ENCODE measurements at places on chromosomes 1 and 21. TPM values are rescaled to one million over a fixed set of nuclear protein-coding genes. Genes with fewer than 3 reads are reported as not detected.

Gene HLX
- 8.1 TPM for total RNA-seq

Gene NAV1
- 6.5 TPM for total RNA-seq

Gene ARHGAP30
- 0.55 TPM for total RNA-seq

Gene CFAP107
- not detected for total RNA-seq

Gene IGFN1
- 0.63 TPM for total RNA-seq

Gene CD247
- 0.17 TPM for total RNA-seq

Gene CD5L
- not detected for total RNA-seq

Gene IVL
- 1.0 TPM for total RNA-seq

DNA sequence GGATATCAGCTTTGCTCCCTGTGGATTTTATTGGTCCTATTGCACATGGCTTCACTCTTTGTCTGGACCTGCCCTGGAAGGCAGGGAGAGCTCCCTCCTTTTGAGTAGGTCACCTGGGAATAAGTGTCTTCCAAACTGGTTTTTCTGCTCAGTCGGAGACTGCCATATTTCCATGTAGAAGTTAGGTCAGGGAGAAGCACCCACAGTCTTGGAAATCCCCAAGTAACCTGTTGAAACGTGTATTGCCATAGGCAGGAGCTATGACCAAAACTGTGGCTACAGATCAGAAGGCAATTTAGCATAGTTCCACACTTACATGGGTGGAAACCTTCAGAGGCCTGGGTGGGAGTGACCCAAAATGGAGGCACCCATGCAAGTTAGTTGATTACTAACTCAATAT is 3.5 kb upstream of the GNG12 start:
- no peak overlapping the region for H3K27ac ChIP-seq
- H3K27me3 ChIP-seq = no peaks in the 10 kb centered on the region
- H3K4me1 ChIP-seq = peaks cover 30% of the 10 kb centered on the region
- no peak for DNase-seq

DNA sequence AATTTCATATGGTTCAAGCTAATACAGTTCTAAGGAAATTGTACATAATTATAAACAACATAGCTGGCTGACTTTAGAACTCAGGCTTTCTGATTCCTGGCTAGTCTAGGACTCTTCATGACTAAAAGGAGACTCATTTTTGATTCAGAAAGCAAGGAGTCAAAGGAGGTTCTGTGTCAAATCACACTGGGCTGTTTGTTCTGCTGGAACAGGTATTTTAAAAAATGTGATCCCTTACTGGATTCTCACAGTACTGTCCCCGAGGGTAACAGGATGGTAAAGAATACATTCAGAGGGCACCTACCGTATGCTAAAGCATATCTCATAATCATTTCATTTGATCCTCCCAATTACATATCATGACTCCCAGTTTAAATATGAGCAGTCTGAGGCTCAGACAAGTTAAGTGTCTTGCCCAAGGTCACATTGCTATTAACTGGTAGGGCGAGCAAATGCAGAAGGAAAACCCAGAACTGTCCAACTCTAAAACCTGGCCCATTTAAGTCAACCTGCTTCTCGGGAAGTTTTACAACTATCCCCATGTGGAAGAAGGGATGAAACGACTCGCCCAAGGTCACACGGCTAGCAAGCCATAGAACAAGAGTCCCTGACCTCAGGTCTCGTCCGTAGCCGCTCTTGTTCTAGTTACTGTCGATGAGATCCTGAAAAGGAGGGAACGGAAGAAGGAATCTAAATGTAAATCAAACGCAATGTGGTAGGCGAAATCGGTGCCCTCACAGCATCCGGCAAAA is 675 bp downstream of the MYSM1 start:
- peaks cover 7% of the 10 kb centered on the region for H3K4me1 ChIP-seq
- H3K27ac ChIP-seq = peak overlapping the region; percentile 27
- no peaks in the 10 kb centered on the region for H3K27me3 ChIP-seq

DNA sequence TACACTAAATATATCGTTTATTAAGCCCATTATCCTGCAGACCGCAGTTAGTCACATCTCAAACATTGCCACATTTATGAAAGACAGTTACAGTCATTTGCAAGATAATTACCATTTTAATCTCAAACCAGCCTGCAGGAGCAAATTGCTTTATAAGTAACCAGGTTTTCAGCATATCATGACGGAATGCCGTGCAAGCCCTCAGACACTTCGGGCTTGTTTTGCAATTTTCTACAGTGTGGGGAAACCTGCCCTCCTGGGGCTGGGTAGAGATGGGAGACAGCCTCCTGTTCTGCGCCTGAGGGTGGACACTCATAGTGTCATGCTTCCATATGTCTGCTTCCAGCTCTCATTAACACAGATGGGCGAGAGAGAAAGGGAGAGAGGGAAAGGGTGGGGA is 563.9 kb downstream of the NPHP4 start:
- H3K4me1 ChIP-seq = no peaks in the 10 kb centered on the region
- no peak overlapping the region for H3K4me3 ChIP-seq
- no peaks in the 10 kb centered on the region for H3K36me3 ChIP-seq
- no peak overlapping the region for H3K27ac ChIP-seq

GRCh38 chr21:36008505-36008904 is 51.8 kb downstream of the SETD4 start:
- DNase-seq = no peak
- no peak overlapping the region for H3K4me3 ChIP-seq
- peaks cover 11% of the 10 kb centered on the region for H3K4me1 ChIP-seq
- no peaks in the 10 kb centered on the region for H3K27me3 ChIP-seq
- no peak overlapping the region for H3K27ac ChIP-seq

DNA sequence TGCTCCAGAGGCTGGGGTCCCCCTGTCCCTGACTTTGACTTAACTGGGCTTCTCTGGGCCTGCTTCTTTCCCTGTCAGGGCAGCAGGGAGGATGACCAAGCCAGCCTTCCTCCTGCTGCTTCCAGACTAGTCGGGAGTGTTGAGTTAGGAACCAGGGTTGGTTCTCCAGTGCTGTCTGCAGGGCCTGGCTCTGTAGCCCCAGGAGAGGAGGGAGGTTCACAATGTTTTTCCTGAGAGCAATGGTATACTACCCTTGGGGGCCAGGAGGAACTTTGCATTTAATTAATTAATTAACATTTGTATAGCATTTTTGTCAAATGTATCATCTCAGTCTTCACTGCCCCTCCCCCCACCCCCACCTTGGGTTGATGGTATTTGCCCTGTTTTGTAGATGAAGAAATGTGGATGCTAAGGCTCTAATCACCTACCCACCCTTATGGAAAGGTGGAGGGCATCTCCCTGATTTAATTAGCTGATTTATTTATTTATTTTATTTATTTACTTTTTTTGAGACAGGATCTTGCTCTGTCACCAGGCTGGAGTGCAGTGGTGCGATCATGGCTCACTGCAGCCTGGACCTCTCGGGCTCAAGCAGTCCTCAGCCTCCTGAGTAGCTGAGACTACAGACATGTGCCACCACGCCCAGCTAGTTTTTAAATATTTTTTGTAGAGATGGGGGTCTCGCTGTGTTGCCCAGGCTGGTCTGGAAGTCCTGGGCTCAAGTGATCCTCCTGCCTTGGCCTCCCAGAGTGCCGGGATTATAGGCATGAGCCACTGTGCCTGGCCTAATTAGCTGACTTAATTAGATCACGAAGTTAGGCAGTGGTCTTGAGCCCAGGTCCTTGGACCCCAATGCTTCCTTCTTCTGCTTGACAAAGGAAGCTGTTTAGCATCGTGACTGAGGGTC is 6.6 kb downstream of the H6PD start:
- H3K27me3 ChIP-seq = no peaks in the 10 kb centered on the region
- no peak for DNase-seq
- no peak overlapping the region for H3K4me3 ChIP-seq
- no peak overlapping the region for H3K27ac ChIP-seq
- no peaks in the 10 kb centered on the region for H3K4me1 ChIP-seq
- H3K36me3 ChIP-seq = no peaks in the 10 kb centered on the region

DNA sequence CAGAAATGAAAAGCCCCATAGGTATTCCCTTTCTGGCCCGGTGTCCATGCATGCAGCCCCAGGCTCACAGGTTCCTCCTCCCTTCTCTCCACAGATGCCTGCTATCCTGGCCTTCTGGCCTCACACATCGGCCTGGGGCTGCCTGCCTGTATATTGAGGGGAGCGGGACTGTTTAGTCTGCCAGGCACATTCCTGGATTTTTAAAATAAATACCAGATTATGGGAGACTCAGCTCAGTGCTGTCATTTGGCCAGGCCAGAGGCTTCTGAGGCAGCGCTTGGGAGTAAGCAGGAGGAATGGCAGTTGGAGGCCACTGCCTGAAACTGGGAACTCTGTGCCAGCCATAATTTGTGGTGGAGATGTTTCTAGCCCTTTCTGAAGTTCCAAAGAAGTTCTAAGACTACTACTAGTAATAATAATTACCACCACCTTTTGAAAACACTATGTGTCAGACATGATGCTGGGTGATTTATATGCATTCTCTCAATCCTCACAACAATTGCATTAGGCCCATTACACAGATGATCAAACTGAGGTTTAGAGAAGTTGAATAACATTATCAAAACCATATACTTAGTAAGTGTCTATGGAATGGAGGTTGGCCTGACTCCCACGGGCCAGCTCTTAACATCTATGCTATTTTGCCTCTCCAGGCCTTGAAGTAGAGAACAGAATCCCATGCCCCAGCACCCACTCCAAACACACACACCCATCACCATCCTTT is 107.6 kb downstream of the PLXNA2 start:
- no peaks in the 10 kb centered on the region for H3K36me3 ChIP-seq
- no peak overlapping the region for H3K4me3 ChIP-seq
- no peaks in the 10 kb centered on the region for H3K27me3 ChIP-seq
- no peak overlapping the region for H3K27ac ChIP-seq
